Activated CD8-positive, alpha-beta memory T cell treated with anti-CD3 and anti-CD28 coated beads for 1 hour (primary cell): ENCODE measurements at places on chromosomes 7 and 10.

- no peak for DNase-seq
Measured at GRCh38 chr7:18225067-18225466, 197.4 kb upstream of the PRPS1L1 start.

GRCh38 chr7:74179935-74180604 lies 5.9 kb downstream of the EIF4H start:
- no peak for DNase-seq

DNA sequence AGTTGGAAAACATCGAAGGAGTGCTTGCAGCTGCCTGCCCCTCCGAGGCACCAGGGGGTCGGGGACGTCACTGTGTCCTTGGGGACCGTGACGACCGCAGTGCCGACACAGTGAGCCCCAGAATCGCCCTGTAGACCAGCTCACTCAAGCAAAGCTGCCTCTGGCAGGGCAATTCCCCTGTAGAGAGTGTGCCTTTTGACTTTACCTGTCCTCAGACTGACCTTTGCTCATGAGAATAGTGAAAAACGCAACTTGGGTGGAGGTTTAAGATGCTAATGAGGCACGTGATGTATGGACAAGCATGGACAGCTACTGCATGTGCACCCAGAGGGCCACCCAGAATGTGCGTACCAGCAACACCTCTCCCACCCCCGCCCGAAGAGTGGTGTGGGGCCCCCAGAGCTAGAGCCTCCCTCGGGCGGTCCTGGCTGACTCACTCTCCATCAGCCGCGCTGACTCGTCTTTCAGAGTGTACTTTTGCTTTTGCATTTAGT lies 271.9 kb downstream of the ADARB2 start:
- DNase-seq, result no peak

DNA sequence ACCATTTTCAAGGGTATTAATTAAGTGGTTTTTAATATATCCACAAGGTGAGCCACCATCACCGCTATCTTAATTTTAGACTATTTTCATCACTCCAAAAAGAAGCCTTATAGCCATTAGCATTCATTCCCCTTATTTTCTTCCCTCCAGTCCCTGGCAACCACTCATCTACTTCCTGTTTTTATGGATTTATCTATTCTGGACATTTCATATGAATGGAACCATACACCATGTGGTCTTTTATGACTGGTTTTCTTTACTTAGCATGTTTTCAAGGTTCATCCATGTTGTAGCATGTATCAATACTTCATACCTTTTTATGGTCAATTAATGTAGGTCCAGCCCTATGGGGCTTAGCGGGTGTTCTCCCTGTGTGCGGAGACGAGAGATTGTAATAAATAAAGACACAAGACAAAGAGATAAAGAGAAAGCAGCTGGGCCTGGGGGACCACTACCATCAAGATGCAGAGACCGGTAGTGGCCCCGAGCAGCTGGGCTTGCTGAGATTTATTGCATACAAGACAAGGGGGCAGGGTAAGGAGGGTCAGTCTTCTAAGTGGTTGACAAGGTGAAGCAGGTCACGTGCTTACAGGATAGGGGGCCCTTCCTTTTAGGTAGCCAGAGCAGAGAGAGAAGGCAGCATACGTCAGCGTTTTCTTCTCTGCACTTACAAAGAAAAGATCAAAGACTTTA lies 14.6 kb downstream of the WBP1L start:
- no peak for DNase-seq

DNA sequence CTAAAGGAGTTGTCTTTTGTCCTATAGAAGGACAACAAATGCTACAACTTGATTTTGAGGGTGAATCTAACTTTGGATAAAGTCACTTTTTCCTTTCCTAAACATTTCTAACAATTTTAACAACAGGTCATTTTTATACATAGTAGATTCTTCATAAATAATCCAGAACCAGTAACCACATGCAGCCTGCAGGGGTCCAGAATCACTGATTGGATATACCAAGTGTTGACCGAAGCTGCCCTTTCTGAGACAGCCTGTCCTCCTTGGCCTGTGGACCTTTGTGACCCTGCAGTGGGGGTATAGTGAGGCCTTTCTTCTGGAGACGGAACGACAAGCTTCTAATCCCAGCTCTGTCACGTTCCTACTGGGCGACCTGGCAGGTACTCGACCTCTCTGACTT lies 34.8 kb upstream of the LAMB4 start:
- DNase-seq, result no peak

DNA sequence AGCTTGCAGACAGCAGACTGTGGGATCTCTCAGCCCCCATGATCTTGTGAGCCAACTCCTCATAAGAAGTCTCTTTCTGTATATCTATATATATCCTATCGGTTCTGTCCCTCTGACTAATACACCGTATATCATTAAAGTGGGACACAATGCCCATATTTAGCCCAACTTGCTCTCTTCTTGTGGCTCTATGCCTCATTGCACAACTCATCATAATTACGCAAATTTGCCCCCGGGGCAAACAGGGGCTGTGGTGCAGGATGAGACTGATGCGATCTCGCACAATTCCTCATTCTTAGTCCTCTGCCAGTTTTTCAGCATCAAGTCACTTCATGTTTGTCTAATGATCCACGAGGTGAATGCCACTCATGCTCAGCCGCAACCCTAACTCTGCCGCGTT lies 183.2 kb downstream of the PRPF18 start:
- DNase-seq, result no peak

GRCh38 chr10:12681252-12681651 lies 320.3 kb downstream of the CCDC3 start:
- DNase-seq, result no peak

- DNase-seq, result peak; percentile 11
Measured at GRCh38 chr10:5888843-5889623, 660 bp downstream of the ANKRD16 start.

- DNase-seq, result no peak
Measured at GRCh38 chr7:86961686-86962085, 97.8 kb downstream of the ELAPOR2 start.

DNA sequence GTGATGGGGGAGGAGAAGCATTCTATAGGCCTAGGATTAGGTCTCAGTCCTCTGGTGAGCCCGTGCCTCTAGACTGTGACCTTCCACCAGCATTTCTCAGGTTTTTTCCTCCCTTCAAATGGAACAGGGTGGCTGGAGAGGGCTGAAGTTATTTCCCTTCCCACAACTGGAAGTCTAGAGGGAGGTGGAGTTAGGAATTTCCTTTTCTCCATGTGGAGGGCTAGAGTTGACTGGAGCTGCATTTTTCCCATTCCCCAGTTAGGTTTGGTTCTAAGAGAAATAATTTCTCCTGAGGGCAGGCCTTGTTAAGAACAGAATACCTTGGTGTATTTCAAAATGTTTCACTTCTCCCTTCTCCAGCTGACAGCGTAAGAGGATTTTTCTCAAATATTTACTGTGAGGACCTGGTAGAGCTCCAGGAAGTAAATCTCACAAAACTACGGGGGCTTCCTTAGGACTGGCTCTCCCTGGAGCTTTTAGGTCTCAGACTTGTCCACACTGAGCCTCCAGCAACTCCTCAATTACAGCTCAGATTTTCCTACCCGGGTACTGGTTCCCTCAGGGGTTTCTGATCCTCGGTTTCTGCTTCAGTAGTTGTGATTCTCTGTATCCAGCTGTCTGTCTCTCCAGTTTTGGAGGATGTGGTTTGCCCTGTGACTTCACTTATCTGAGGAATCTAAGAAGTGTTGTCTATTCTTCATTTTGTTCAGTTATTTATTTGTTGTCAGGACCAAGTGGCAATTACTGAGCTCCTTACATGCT lies 6.0 kb upstream of the REEP3 start:
- no peak for DNase-seq

DNA sequence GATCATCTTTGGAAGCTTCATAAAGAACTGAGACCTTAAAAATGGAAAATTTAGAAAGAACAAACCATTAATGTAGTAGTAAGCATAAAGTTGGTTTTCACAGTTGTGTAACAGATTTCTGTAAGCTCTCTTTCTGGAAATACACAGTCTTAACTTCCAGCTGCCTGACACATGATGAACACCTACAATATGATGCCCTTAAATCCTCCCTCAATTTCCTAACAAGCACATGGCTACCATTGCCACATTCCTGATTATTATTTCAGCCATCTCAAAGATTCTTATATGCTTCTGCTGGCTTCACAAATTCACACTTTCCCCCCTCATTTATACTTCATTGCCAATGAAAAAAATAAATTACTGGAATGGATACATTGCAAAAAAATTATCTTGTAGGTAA lies 49.4 kb downstream of the PLXDC2 start:
- DNase-seq, result no peak

GRCh38 chr7:102079140-102080018 lies 207.3 kb upstream of the SH2B2 start:
- no peak for DNase-seq

DNA sequence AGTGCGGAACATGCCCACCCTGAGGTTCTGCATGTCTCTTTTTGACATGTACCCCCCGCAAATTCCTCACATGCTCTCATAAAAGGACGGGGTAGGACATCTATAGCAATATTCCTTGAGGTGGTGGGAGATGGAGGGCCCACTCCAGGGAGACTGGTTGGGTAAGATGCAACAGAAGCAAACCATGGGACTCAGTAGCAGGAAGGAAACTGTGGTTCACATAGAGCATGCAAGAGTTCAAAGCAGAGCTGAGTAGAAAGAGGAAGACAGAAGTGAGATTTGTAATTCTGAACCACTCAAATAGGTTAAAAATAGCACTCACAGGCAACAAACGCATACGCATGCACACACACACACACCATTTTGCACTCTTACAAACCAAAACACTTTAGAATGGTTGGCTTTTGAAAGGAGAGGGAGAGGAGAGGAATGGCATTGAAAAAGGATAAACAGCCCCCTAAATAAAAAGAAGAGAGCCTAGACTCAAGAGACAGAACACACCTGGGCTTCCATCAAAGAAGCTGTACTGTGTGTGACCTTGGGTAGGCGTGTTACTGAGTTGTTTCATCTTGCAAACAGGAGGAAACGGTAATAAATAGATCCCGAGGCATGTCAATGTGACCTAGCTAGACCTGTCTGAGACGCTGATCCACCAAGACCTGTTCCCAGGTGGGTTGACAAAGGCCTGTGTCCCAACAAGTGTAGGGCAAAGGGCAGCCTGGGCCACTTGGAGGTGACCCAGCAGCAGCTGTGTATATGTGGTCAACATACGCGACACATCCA lies 77.6 kb upstream of the LRRC4 start:
- no peak for DNase-seq

GRCh38 chr7:156638443-156639077 lies 2.0 kb upstream of the RNF32 start:
- DNase-seq, result no peak

DNA sequence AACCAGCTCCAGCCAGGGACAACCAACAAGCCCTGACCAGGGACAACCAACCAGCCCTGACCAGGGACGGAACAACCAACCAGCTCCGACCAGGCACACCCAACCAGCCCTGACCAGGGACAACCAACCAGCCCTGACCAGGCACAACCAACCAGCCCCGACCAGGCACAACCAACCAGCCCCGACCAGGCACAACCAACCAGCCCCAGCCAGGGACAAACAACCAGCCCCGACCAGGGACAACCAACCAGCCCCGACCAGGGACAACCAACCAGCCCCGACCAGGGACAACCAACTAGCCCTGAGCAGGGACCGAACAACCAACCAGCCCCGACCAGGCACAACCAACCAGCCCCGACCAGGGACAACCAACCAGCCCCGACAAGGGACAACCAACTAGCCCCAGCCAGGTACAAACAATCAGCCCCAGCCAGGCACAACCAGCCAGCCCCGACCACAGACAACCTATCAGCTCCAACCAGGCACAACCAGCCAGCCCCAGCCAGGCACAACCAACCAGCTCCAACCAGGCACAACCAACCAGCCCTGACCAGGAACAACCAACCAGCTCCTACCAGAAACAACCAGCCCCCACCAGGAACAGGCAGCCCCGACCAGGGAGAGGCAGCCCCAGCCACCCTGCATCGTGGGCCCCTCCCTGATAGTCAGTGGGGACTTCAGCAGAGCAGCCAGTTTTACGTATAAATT lies 56.4 kb downstream of the PROSER2 start:
- DNase-seq, result no peak

DNA sequence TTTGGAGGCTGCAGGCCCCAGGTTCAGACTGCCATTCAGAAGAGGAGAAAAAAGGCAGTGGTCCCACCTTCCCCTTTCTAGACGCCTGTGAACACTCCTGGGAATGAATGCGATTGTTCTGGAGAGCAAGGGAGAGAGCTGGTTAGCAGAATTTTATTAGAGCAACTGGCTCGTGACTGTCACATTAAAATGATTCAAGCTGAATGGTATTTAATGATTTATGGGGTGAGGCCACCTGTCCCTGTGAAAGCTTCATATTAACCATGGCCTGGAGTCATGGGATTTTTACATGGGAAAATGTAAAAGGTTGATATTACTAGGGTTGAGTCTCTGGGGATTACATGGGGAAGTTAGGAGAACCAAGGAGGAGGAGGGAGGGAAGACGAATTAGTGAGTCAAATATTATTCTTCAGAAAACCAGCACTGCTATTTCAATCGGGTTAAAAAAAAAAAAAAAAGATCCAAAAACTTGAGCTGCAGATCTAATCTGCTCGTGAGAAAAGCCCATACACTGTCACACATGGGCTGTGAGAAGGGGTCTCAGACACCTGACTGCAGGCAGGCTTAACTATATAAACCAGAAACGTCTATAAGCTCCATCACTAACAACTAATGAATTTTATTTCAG lies 8.3 kb downstream of the CXCL12 start:
- DNase-seq, result no peak

GRCh38 chr10:32348297-32349198 lies 1.6 kb upstream of the EPC1 start:
- DNase-seq, result no peak

DNA sequence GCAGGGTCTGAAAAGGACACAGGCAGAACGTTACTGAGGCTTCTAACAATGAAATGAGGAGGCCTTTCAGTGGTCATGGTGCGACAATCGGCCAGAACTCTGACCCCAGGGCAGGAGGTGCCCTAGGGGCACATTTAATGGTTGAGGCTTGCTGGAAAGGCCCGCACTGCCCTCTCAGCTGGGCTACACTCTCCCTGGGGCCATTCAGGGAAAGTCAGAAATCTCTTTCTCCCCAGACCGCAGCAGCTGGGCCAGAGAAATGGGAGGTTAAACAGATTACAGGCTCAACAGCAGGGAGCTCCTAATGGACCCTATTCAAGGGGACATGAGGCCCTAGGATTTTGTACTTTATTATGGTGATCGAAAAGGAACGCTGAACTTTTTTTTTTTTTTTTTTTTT lies 85.6 kb upstream of the FGFR2 start:
- DNase-seq, result no peak

DNA sequence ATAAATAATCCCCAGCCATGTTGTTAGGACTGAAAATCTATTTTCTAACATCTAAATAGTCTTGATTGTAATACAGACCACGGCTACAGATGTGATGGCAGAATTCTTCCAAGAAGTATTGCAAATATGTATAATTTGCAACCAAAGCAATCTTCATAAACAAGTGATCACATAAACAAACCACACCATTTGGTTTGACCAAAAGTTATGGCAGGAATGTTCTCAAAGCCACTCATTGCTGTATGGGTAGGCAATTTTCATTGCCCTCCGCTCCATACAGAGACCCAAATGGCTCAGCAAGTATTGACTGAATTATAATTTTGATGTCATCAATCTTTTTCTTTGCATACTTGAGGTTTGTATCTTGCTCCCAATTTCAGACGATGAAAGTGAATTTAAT lies 19.0 kb upstream of the RHOBTB1 start:
- no peak for DNase-seq
